ENCODE measurements at places on chromosomes 11 and 22. TPM values are rescaled to one million over a fixed set of nuclear protein-coding genes. Genes with fewer than 3 reads are reported as not detected.
A peak's percentile ranks its signal among the peaks of the same experiment; 100 is the strongest.

DCHS1 gene
- 23.4 TPM for polyA plus RNA-seq

CDON gene
- polyA plus RNA-seq: 6.3 TPM

OR8D1 gene
- polyA plus RNA-seq: not detected

CHRM1 gene
- 18.8 TPM for polyA plus RNA-seq

GSTT2B gene
- 1.6 TPM for polyA plus RNA-seq

SOX6 gene
- polyA plus RNA-seq: 3.3 TPM

RAB3IL1 gene
- 5.9 TPM for polyA plus RNA-seq

SEPTIN3 gene
- 289 TPM for polyA plus RNA-seq

APIP gene
- 18.4 TPM for polyA plus RNA-seq

OR52N4 gene
- not detected for polyA plus RNA-seq

SLC22A8 gene
- polyA plus RNA-seq: 1.7 TPM

RTCB gene
- polyA plus RNA-seq: 76.8 TPM

WT1 gene
- polyA plus RNA-seq: not detected

POU2F3 gene
- 0.58 TPM for polyA plus RNA-seq

RCOR2 gene
- 23.5 TPM for polyA plus RNA-seq

DNA sequence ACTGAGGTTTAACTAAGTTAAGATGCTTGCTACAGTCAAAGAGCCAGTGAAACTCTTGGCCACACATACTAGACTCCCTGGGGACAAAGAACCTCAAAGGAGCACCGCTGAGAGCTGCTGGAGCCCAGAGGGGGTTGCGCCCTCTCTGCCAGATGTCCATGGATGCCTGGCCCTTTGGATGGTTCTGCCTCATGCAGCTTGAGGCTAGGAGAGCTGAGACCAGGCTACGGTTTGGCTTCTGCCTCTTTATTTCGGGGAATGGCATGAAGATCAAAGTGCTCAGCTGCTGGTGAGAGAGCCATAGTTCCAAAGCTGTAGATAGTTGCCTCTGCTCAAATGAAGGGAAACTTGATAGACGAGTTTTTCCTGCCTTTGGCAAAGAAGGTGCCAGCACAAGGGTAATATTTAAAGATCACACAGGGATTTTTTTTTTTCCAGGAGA, 43.0 kb downstream of the RASSF10 start:
- no peak for DNase-seq

DNA sequence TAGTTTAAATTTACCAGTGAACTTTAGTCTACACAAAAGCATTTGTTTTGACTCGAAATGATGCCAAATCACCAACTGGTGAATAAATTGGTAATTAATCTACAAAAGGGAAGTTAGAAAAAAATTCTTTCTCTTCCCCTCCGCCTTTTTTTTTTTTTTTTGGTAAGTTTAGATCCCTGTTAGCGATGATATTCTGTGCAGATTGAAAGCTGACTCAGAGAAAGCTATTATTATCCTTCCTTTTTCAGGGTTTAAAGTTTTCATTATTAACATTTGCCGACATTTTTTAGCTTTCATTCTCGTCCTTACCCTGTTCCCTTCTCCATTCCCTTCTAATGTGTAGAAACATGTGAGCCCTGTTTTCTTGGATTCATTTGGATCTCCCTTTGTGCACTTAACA, 16.8 kb upstream of the NUP160 start:
- no peak for DNase-seq

GRCh38 chr11:114348200-114349191, 51.8 kb downstream of the C11orf71 start:
- peak; percentile 65 for DNase-seq

- DNase-seq: no peak
Measured at GRCh38 chr22:30252411-30253204, 6.0 kb upstream of the LIF start.

GRCh38 chr11:75471176-75471973, 38.4 kb upstream of the KLHL35 start:
- DNase-seq: no peak

DNA sequence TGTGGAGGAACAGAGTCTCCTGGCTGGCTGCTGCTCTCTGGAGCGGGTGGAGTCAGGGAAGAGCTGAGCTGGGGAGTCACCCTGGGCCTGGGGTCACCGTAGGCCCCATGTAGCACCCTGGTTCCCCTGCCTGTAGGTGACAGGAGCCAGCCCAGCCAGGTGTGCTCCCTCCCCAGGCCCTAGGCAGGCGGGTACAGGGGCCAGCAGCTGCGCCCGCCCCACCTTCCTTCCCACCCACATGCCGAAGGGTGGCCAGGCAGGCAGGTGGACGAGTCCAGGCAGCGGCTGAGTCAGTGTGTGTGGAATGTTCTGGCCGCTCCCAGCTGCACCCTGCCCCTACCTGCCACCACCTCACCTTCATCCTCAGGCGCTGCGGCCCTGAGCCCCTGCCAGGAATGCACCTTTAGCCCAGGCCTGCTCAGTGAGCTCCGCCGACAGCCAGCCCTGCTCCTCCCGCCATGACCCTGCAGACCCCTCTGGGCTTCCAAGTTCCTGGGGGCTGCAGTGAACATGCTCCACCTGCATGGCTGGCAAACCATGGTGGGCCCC, 654 bp upstream of the SYT8 start:
- no peak for DNase-seq

DNA sequence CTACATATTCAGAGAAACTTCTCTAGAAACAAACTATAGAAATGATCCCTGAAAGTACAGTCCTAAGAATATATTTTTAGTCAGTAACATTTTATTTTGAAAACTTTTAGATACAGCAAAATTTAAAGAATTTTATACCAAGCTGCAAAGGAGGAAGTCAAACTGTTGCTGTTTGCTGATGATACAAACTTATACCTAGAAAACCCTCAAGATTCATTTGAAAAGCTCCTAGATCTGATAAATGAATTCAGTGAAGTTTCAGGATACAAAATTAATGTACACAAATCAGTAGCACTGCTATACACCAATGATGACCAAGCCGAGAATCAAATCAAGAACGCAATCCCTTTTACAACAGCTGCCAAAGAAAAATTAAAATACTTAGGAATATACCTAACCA, 10.1 kb downstream of the ZBTB44 start:
- no peak for DNase-seq

- DNase-seq: no peak
Measured at GRCh38 chr11:122181893-122182292, 65.9 kb upstream of the BLID start.

DNA sequence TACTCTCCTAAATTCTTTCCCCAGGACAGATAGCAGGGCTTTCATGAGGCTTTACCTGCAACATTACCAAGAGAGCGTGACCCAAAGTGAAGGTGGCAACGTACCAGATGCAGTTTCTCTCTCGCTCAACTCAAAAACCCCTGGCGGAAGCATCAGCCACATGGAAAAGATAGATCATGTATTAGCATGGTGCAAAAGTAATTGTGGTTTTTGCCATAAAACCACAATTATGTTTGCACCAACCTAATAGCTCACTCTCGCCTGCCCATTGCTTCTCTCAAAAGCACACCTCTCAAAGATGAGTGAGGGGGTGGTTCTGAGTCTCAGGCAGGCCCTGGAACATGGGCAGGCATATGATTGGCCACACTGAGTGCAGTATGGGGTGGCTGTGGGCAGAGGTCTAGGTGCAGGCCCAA, 7.0 kb downstream of the MS4A6A start:
- DNase-seq: no peak

DNA sequence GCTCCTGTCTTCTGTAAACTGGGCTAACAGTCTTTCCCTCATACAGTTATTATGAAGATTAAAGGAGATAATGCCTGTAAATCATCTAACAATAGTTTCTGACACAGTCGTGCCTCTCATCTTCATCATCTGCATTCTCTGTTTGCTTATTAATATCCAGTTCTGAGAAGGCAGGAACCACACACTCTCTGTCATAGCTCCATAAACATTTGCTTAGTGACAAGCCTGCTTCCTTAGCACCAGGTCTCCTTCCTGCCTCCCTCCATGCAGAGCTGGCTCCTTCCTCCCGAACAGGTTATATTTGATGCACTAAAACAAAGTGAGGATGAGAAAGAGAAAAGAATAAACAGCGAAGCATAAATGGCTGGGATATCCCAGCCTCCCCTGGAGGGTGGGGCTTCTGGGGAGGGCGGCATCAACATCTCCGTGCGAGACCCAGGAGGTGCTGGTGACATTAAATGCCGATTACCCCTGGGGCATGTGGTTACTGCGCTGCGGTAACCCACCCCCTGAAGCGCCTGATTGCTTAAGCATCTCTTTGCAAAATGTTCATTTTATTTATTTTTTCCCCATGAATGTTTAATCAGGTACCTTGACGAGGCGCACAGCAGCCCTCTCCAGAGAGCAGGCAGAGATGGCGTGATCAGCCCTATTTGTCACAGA, 404.9 kb downstream of the NXPE2 start:
- DNase-seq: no peak

- no peak for DNase-seq
Measured at GRCh38 chr11:43021466-43021865, 290.3 kb upstream of the API5 start.

GRCh38 chr11:59173964-59174663, 2.2 kb downstream of the DTX4 start:
- peak; percentile 47 for DNase-seq

DNA sequence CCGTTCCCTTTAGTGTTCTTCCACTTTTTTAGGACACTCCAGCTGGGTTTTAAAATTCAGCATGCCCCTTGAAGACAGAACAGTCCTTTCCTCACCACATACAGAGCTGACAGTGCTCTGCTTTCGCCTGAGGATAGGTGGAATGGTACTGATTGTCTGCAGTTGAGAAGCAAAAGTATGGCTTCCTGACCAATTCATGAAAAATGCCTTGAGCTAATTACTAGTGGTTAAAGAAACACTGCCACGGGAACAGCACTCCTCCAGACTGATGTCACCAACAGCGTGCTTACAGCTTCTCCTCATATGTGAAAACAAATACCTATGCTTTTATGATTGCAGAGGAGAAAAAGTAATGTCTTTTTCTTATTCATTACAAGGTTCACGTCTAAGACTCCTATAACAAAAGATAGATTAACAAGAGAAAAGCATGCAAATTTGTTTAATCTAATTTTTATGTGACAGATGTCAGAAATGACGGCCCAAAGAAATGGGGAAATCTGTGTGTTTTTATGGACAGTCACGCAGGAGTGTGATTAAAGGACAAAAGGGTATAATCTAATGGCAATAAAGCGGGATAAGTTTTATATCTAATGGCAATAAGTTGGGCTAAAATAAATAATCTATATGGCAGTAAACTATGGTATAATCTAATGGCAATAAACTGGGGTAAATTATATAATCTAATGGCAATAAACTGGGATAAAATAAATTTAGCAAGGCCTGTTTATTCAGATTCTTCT, 123.4 kb upstream of the ARHGAP42 start:
- DNase-seq: no peak

GRCh38 chr11:126336671-126337101, 18.8 kb upstream of the ST3GAL4 start:
- no peak for DNase-seq

GRCh38 chr11:8109675-8110074, 28.7 kb downstream of the TUB start:
- no peak for DNase-seq

GRCh38 chr11:10646005-10646404, 47.5 kb downstream of the IRAG1 start:
- no peak for DNase-seq

- peak; percentile 85 for DNase-seq
Measured at GRCh38 chr22:17773606-17774205, 563 bp downstream of the BID start.

DNA sequence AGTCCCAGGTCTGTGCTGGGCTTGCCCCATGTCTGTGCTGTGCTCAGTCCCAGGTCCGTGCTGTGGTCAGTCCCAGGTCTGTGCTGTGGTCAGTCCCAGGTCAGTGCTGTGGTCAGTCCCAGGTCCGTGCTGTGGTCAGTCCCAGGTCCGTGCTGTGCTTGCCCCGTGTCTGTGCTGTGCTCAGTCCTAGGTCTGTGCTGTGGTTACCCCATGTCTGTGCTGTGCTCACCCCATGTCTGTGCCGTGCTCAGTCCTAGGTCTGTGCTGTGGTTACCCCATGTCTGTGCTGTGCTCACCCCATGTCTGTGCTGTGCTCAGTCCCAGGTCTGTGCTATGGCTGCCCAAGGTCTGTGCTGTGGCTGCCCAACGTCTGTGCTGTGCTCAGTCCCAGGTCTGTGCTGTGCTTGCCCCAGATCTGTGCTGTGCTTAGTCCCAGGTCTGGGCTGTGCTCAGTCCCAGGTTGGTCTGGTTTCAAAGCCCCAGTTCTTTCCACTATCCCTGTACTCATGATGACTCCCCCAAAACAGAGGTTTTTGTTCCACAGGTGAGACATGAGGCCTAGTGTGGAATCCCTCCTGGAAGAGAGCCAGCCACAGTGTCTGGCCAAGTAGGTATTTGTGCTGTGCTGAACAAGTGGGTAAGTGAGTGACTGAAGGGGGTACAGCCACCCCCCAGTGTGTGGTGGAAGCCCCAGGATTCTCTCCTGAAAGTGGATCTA, 34.8 kb downstream of the IRAG1 start:
- DNase-seq: no peak

DNA sequence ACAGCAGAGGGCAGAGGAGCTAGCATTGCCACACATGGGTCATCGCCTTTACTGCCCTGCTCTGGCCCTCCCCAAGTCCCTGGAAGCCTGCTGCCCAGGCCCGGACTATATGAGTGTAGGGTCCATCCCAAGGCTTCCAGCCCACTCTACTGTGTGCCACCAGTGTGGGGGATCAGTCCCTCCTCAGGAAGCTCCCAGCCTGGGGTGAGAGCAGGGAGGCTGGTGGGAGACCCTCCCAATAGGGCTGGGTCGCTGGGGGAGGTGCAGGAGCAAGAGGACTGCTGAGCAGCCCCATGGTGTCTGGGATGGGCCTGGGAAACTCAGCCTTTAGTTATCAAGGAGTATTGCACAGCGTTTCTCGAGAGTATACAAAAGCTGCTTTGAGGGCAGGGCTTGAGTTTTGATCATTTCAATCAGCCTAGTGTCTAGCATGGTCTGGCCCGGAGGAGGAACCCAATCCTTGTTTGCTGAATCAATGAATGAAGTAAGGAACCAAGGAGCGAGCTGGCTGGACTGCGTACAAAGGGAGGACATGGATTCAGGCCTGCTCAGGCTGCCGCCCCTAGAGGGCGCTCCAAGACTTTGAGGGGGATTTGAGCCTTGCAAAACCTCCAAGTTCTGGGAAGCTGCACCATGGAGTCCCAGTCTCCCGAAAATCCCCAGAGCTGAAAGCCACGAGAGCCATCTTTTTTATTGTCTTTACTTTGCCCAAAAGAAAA, 89.0 kb upstream of the PARVA start:
- DNase-seq: peak; percentile 90

DNA sequence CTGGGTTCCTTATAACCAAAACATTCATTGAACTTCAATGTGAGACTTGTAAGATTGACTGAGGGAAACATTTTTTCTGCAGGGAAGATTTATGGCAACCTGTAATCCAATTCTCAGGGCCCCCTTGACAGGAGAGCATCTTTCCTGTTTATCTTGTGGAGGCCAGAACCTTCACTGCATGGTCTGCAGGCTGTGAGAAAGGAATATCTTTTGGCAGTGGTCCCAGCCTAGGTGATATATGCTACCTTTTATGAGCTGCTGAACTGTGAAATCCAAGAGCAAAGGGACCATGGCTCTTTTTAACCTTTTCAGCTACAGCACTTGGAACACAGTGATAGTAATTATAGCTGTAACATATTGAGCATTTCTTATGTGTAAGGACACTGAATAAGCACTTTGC, 590.2 kb upstream of the B3GAT1 start:
- no peak for DNase-seq

- DNase-seq: no peak
Measured at GRCh38 chr11:57307666-57308270, 17.0 kb downstream of the TNKS1BP1 start.

Measured in brain (organoid and tissue), 16 donors.